ENCODE measurements at places on chromosomes 11 and 22.

DNA sequence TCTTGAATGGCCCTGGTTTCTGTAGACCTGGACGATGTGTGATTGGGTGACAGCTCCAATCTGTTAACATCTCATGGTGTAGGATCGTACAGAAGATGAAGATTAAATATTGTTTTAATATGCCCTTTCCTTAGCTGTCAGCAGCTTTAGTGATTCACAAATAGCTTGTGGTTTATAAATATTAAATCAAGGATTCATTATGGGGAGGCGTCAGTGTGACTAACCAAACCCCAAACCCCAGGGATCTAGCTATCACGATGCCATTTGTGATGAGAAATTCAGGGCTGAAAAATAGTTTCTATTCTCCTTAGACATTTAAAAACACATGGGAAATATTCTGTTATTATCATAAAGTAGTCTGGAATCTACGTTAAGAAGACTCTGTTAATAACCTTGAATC lies 73.4 kb downstream of the NCAM1 start:
- no peak for DNase-seq

DNA sequence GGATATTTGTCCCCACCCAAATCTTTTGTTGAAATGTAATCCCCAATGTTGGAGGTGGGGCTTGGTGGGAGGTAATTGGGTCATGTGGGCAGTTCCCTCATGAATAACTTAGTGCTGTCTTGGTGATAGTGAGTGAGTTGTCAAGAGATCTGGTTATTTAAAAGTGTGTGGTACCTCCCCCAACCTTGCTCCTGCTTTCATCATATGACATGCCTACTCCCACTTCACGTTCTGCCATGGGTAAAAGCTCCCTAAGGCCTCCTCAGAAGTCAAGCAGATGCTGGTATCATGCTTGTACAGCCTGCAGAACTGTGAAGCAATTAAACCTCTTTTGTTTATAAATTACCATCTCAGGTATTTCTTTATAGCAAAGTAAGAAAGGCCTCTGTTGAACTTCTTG lies 30.6 kb downstream of the AAMDC start:
- DNase-seq = no peak

DNA sequence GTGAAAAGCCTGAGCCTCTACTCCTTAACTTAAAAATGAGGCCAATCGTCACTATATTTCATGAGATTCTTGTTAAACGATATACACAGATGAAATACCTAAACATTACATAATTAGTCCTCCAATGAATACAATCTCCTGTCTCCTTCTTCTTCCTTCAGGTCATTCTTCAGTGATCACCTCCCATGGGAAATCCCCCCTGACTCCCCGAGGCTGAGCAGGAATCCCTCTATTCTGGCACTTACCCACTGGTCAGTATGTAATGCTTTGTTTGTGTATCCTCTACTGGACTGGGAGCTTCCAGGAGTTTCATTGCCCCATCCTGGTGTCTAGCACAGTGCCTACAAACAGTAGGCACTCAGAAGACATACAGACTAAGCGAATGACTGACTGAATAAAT lies 52.3 kb downstream of the RAB38 start:
- no peak for DNase-seq

DNA sequence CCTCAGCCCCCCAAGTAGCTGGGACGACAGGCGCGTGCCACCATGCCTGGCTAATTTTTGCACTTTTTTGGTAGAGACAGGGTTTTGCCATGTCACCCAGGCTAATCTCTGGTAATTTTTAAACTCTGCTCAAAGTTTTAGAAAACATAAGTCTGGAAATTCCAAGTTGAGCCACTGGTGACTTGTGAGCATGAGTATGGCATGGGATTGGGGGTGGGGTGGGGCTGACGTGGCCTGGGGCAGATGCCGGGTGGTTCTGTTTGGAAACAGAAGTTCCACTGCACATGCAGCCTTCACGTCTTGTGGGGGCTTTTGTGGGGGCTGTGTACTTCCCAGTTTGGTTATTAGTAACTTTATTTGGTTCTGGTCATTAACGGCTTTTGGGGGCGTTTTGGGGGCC lies 67.3 kb downstream of the PTPRJ start:
- no peak for DNase-seq

- no peak for DNase-seq
Observed at GRCh38 chr22:32905400-32905799, 103.9 kb downstream of the TIMP3 start.

GRCh38 chr22:24437741-24438328 lies 10.4 kb downstream of the ADORA2A start:
- DNase-seq = no peak

- no peak for DNase-seq
Observed at GRCh38 chr11:105988197-105988596, 33.8 kb downstream of the MSANTD4 start.

DNA sequence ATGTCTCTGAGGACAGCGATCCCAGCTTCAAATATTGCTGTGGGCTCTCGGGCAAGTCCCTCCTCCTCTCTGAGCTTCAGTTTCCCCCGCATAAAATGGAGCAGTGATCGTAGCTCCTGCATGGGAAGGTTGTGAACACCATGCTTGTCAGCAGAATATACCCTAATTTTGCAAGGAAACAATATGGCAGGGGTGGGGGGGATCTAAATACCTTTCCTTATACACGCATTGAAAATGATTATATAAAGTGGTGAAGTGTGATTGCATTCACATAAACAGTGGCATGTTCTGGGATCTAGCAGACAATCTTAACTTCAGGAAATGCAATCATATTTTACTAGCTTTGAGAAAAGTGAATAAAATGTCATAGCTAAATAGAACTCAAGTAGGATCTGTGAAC lies 24.0 kb upstream of the RTN4R start:
- no peak for DNase-seq

- no peak for DNase-seq
Observed at GRCh38 chr22:49566693-49567092, 261.0 kb downstream of the BRD1 start.

- no peak for DNase-seq
Observed at GRCh38 chr11:8709002-8709672, 26.5 kb downstream of the RPL27A start.

- no peak for DNase-seq
Observed at GRCh38 chr11:125214601-125215565, 50.3 kb downstream of the PKNOX2 start.

DNA sequence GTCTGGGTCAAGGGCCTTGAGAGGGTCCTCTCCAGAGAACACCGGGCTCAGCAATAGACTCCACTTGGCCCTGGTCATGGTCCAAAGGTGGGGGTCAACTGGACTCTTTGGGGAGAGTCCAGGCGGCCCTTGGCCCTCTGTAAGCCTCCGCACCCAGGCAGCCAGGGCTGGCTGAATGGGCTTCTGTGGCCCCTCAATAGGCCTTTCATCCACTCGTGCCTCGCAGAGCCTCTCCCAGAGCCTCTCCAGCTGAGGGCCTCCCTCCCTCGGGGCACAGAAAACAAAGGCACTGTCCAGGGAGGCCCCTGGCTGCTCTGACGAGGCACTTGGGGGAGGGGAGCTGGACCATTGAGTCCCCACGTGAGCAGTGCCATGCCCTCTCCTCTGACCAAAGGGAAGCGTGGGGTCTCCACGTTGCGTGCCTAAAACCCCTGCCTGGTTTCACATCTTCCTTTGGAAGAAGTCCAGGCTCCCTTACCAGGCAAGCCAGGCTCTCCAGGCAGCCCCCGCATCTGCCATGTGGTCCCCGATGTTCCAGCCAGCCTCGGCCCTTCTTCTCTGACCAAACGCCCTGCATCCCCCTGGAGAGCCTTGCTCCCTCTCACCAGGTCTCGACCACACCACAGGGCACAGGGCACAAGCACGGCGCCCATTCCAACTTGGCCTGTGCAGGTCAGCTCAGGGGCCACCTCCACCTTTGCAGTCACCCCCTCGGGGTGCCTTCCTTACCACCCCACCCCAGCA lies 15.5 kb downstream of the KIAA0930 start:
- no peak for DNase-seq

- DNase-seq = no peak
Observed at GRCh38 chr11:46410021-46410420, 18.4 kb upstream of the CHRM4 start.

- DNase-seq = no peak
Observed at GRCh38 chr11:116471608-116472256, 301.1 kb downstream of the BUD13 start.

GRCh38 chr11:12591706-12592105 lies 82.5 kb upstream of the TEAD1 start:
- DNase-seq = no peak
